ENCODE measurements at places on chromosomes 3 and 15.

DNA sequence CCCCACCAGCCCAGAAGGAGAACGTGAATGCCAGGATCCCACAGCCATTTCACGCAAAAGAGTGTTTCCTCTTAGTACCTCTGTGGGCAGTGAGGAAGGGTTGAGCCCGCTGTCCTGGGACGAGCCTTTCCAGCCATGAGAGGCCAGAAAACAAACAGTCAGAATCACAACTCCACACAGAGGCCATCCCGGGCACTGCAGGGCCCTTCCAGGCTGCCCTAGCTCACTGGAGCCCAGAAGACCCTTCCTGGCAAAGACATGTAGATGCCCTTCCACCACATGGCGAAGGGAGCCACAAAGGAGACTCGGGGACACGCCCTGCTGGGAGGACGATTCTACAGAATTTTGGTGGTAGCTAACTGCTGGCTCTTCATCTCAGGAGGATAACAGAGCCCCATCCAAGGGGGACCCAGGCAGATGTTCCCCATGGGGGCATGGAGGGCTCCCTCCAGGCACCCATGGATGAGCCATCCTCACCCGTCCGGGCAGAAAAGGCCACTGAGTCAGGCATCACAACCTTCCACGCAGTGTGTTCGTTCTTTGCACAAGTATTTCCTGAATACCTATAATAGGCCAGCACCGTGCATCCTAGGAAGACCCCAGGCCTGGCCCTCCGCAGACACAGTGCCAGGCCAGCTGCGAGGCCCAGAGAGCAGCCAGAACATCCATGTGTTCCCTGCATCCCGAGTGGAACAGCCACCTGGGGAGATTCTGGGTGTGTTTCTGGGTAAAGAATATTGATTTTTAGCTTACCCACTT, 47.2 kb downstream of the SLC12A8 start:
- peak; percentile 63 for DNase-seq

GRCh38 chr15:92460023-92460422, 66.3 kb downstream of the ST8SIA2 start:
- no peak for DNase-seq

DNA sequence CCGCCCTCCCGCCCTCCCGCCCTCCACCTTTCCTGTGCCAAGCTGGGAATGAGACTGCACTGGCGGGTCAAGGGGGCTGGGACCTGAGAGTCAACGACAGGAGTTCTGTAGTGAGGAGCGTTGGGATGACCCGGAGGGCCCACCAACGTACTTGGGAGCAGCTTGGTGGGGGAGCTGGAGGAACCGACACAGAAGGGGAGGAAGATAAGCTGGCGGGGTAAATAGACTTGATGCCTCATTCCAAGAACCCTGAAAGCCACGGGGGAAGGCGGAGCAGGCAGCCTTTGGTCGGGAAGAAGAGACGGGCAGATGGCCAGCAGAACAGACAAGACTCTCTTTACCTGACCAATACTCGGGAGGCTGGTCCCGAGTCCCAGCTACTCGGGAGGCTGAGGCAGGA, 277 bp downstream of the FMN1 start:
- DNase-seq, result no peak

DNA sequence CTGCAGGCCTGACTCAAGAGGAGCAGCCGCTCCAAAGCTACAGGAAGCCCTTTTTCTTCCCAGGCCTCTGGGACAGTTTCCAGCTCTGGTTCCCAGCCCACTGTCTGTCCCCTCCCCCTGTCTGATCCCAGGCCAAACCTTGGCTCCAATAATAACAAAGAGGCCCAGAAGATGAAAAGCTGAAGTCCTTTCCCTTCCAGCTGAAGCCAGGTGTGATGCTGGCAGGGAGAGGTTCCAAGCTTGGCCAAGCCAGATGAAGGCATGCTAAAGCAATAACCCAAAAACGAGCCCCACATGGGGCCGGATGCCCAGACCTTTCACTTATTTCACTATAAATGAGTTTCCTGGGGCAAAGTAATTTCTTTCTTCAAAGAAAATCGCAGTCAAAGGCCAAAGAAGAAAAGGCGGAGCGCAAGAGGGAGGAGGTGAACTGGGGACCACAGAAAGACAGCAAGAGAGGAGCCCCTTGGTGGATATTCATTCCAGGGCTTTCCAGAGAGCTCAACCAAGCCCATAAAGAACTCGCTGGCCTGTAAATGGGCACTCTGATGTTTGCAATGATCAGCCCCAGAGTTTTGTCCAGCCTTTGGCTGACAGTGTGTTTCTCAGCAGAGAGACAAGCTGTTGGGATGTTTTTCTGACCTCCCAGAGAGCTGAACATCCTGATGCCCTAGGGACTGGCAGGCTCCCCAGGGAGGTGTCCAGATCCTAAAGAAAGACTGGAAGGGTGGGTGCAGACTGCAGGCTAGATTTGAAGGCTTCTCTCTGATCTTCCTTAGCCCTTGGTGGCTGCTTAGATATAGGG, 157.6 kb downstream of the UACA start:
- no peak for DNase-seq

DNA sequence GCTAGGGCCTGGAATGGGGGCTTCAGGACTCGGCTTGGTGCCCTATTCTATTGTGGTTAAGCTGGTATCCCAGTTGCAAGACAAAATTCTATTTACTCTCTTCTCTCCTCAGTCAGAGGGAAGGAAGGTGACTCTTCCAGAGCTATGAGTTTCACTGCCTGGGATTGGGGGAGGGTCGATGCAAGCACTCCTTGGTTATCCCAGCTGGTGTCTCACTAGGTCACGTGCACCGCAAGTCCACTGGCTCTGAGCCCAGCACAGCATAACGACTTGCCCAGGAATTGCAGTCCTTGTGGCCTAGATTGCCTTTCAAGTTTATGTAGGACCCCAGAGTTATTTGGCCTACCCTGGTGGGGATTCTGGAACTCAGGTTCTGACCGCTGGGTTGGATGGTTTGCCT, 958.8 kb downstream of the IGSF11 start:
- no peak for DNase-seq

DNA sequence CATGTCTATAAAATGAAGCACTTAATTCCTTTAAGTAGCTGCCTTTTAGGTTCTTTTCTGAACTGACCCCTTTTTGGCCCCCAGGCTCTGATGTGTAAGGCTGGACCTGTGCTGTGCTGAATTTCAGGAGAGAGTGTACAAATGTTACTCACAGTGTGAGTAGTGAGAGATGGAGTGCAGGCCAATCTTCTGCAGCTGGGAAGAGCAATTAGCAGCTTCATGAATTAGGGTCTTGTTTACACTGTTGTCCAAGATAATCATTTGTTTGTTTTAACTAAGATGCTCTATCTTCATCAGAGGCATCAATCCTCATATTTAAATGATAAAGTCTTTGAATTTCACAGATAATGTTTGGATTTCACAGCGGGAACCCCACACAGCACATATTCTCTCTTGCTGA, 19.4 kb downstream of the ARPP21 start:
- no peak for DNase-seq

- DNase-seq, result no peak
Observed at GRCh38 chr3:10308678-10309077, 12.2 kb downstream of the SEC13 start.

- DNase-seq, result no peak
Observed at GRCh38 chr3:189790658-189791057, 159.5 kb downstream of the TP63 start.

DNA sequence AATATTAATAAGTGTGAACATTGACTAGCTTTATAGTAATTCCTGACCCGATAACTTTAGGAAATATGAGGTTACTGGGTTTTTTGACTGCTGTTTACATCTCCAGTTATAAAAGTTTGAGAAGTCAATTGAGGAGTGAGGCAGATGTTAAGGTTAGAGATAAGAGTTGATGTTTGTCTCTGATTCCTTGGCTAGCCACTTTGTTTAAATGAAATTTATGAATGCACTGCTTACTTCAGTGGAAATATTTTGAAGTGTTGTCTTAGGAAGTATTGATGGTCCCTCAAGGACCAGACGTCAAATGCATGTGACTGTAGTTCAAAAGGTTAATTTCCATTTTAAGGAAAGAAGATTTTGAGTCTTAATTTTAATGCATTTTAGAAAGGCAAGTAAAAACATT, 41.7 kb downstream of the MAP2K5 start:
- no peak for DNase-seq

GRCh38 chr3:148916132-148916531, 51.0 kb downstream of the CPA3 start:
- no peak for DNase-seq

DNA sequence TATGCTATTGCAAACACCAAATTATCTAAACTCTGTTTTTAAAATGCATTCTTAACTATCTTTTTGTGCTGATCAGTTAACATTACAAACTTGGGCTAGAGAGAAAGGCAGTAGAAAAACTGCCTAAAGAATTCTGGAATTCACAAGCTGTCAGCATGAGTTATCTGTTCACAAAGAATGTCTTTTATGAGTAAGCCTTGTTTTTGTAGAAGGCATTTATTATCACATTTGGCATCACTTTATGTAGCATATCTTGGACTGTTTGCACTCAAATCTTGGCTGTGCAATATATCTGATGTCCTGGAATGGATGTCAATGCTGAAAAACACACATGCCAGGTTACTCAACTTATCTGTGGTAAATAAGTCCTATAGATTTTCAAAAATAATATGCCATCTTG, 15.5 kb upstream of the BCHE start:
- DNase-seq, result no peak

DNA sequence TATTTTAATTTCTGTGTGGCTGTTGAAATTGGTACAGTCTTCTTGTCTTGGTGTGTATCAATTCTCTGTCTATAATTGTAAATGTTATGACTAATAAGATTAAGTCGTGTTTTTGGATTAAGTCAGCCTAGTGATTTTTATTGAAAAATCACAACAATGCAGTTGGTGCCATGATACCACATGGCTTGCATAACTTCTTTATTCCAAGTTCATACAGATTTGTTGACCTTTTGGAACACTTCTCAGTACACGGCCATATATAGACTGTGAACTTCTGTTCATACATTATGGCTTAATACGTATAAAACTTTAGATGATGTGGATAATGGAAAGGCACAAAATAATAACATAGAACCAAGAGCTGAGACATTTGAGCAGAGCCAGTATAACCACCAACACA, 121.2 kb upstream of the NAALADL2 start:
- no peak for DNase-seq

DNA sequence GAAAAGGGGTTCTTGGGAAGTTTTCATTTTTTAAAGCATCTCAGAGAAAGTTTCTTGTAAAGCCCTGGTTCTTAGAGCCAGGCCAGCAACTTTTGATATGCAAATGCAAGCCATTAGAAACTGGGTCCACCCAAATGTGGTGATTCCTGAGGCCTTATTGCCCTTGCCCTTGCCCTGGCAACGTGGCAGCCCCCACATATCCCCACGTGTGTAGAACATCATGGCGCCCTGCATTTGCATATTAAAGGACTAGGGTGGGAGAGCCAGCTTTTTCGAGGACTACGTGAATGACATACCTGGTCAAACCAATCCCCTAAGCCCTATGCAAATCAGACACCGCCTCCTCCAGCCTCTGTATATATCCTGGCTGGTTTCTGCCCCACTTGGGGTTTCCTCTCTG, 314.9 kb upstream of the NECTIN3 start:
- no peak for DNase-seq

DNA sequence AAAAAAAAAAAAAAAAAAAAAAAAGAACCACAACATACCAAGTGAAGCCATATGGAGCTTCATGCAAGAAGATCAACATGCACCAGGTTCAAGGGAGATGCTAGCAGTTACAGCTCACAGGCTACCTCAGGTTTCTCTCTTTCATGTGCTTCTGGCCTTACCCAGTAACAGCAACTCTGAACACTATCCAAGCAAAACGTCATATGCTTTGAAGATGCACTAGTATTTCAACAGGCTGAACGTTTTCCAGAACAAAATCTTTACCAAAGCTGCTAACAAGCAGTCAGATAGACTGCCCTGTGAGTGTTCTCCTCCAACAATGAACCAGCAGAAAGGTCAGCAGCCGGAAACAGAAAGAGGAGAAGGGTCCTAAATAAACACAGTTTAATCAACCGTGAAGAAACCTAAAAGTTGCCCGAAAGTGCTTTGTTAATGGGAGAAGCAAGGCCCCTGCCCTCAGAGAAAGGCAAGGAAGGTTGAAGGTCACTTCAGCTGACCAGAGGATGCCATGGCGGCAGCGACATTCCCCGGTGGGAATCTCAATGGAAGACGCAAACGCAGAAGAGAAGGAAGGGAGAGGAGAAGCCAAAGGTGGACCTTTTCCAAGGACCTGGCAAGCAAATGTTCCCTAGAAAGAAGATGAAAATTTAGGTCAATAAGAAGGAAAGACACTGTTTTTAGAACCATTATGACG, 80.1 kb downstream of the CCNL1 start:
- DNase-seq, result no peak

DNA sequence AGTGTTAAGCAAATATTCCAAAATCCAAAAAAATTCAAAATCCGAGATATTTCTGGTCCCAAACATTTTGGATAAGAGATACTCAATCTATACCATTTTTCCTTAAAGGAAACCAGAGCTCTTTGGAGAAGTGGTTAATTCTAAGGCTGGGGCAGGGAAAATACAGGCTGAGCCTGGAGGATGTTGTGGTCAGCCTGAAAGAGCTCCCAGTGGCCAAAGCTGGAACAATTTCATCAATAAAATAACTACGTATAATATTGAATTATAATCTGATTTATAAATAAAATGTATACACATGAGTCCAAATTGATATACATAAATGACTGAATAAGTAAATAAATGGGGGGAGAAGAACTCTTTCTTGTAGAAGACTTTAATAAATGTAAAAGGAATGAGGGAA, 24.6 kb downstream of the PPARG start:
- DNase-seq, result no peak
